Right kidney (tissue), 9 donors: ENCODE measurements at places on chromosomes 5 and 9.

DNA sequence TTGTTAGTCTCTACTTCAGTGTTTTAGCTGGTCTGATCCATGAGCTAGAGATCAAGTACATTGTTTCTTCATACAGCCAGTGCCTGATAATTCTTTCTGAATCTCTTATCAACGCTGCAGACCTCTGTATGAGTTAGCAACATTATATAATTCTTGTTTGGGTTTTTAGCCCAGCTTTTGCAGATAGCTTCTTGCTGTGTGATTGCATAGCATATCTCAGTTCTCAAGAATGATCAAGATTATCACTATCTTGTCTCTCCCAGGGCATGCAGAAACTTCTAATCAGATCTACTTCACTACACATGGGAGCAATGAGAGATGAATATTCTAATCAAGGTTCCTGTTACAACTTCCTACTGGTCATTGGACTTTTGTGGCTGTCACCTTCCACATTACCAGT, 158.3 kb downstream of the FAM174A start:
- no peak for DNase-seq

GRCh38 chr5:150155258-150156026, at the start of gene PDGFRB:
Gene PDGFRB (minus strand): TSS chr5:150155845. CDS start chr5:150137047, 18,798 bp downstream.
- DNase-seq: peak; percentile 76

DNA sequence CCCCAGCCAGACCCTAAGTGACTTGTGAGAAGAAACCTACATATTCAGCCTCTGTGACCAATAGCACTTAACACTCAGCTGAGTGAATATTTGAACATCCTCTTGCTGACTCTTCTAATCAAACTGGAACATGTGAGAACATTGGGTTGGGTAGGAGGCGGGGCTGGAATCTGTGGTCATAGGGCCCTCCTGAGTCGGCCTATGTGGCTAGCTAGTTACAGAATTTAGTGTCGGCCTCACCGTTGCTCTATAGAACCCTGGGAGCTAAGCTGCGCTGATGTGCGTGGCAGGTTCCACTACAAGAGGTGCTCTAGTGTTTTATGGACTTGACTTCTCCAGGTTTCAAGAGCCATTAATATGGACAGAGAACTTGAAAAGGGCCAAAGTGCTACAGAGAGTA, 138.8 kb downstream of the DROSHA start:
- no peak for DNase-seq

DNA sequence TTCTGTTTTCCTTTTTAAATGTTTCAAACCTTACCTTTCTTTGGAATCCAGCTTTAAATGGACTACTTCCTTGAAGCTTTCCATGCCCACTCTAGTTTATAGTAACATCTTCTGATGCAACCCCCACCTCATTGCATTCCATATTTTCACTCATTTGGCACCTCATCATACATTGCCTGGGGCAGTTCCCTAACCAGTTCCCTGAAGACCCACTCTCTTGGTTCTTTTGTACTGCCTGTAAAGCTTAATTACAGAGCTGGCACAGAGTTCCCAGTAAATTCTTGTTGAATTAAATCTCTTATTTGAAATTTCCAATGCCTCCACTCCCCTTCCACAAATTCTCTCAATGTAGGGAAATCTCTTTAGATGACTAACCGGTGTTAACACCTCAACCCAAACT, 257.2 kb downstream of the ARRDC3 start:
- no peak for DNase-seq

DNA sequence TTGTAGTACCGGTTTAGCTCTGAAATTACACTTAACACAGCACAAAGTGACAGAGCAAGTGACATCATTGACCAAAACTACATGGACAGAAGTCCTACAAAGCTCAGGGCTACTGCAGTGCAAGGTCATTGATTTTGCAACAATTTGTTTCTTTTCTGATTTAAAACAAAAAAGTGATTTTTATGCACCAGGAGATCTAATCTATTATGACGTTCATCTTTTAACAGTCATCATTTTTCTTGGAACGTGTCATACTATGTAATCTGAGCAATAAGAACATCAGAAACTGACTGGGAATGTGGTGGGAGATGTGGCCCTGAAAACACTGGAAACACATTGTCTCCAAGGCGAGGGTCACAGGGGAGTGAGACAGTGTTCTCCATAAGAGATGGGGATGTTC, 17.4 kb upstream of the ZFAND5 start:
- no peak for DNase-seq

- no peak for DNase-seq
Observed at GRCh38 chr5:111582451-111582850, 70.1 kb upstream of the STARD4 start.

GRCh38 chr9:131181091-131181681, 55.8 kb downstream of the NUP214 start:
- DNase-seq: no peak

GRCh38 chr5:168359820-168360460, 68.5 kb downstream of the WWC1 start:
- no peak for DNase-seq

- DNase-seq: no peak
Observed at GRCh38 chr5:24272741-24273140, 372.0 kb downstream of the CDH10 start.

GRCh38 chr5:99076723-99077640, 148.2 kb upstream of the CHD1 start:
- no peak for DNase-seq

DNA sequence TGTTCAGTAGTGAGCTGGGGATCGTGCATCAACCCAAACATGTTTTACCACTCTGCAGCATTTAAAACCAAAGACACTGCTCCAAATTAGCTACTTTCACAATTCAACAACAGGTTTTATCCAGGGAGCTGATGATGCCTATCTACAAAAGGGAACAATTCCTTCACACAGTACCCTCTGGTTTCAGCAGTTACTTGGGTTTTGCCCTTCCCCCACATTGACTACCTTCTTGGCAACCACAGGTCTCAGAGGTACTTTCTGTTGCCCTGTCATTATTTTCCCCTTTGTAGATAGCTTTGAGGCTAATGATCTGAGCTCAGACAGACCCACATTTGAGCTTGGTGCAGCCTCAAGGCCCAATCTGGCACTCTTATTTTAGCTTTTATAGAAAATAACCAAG, 96.1 kb downstream of the WDR41 start:
- DNase-seq: no peak

DNA sequence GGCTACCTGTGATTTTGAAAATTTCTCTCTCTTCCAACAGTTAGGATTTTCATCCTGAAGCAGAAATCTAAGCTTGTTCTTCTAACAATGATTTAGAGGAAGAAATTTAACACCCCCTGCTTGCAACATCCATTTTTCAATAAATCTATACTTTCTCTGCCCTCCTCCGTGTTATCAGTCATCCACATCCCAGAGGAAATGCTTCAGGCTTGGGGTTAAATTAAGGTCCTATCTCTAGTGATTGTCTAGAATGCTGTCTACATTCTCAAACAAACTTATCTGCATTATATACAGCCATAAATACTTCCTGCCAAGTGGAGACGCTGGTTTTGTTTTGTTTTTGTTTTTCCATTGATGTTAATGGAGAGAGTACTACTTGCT, 371.0 kb downstream of the CSNK1G3 start:
- no peak for DNase-seq
